Spleen (tissue), 13 donors: ENCODE measurements at places on chromosomes 2 and 18. TPM values are rescaled to one million over a fixed set of nuclear protein-coding genes. Genes with fewer than 3 reads are reported as not detected.

The MYO5B gene
- total RNA-seq, result 3.3 TPM

DNA sequence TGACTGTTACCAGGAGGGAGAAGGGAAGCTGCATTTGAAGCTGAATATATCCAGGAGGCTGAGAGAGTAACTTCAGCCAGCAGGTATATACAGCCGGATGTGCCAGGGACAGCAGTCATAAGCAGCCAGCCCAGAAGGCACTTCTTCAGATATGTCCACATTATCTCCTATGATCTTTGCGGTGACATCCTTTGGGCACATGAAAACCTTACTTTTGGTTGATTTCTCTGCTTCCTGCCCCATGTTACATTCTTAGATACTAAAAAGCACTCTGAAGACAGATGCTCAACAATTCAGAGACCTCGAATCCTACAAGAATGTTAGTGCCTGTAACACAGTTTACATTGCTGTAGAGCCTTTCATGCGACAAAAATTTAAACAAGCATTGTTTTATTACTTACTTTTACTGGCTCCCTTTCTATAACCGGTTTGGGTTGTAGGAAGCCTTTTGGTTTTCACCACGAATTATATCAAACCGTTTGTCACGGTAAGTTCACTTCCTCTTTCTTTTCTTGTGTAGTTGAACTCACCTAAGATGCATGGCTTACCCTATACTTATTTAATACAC is 50.3 kb upstream of the TLK1 start:
- DNase-seq, result no peak

The SERPINB11 gene
- total RNA-seq, result not detected

- DNase-seq, result no peak
Observed at GRCh38 chr2:45299361-45299760, 290.1 kb upstream of the SIX2 start.

The CIDEA gene
- total RNA-seq, result not detected

The MRO gene
- total RNA-seq, result 2.7 TPM

The CTAGE1 gene
- not detected for total RNA-seq

GRCh38 chr2:74957886-74958273 is 563 bp upstream of the POLE4 start:
- DNase-seq, result no peak

The ONECUT2 gene
- not detected for total RNA-seq

The GKN2 gene
- not detected for total RNA-seq

DNA sequence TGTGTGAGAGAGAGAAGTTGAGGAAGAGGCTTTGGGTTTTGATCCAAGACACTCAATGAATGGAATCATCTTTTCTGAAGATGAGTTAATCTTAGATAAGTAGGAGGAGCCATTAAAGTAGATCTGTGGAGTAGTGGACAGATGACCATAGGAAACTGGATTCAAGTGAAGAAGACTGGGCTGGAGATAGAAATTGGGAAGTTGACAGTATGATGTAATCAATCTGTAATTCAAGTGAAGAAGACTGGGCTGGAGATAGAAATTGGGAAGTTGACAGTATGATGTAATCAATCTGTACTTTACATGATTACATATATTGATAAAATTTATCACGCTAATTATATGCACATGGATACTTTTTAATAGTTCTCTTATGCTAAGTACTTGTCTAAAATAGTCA is 92.8 kb downstream of the PHLPP1 start:
- no peak for DNase-seq
